ENCODE measurements at places on chromosomes 11 and 22.

DNA sequence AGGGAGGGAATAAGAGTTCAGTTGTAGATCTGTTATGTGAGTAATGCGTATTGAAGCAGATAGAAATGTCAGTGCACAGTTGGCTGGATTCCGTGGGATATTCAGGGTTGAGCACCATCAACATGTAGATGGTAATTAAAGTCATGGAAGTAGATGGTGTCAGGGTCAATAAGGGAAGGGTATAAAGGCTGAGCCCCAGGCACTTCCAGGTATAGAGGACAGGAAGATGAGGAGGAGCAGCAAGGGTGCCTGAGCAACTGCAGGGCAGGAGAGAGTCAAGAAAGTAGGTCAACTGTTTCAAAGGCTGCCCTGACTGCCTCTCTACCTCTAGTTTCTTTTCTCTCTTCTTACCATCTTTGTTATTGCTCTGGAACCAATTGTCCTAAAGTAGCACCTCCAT lies 85.9 kb downstream of the MICAL2 start:
- no peak for DNase-seq

DNA sequence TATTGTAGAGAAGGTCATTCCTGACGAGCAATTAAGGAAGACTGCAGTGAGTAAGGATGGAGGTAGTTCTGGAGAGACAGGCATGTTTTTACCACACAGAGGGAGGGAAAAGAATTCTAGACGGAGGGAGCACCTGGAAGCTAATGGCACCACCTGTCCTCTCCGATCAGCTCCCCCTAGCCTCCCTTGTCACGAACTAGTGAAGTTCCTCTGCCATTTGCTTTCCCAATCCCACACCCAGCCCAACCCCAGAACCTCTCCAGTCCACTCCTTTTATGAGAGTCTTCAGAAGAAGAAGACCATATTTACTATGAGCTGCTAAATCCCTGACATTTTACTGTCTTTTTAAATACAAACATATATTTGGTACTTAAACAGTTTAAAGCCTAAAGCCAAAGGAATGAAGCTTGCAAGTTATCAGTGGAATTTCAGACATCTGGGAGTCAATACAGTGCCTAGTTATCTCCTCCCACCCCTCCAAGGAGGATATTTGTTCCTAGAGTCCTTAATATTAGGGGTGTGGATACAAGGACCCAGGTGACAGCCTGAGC lies 46.1 kb upstream of the HSPA8 start:
- DNase-seq = no peak

- DNase-seq = no peak
Observed at GRCh38 chr22:47299863-47300697, 537.6 kb downstream of the TBC1D22A start.

- DNase-seq = peak; percentile 94
Observed at GRCh38 chr22:25747245-25747944, 5.4 kb downstream of the MYO18B start.

DNA sequence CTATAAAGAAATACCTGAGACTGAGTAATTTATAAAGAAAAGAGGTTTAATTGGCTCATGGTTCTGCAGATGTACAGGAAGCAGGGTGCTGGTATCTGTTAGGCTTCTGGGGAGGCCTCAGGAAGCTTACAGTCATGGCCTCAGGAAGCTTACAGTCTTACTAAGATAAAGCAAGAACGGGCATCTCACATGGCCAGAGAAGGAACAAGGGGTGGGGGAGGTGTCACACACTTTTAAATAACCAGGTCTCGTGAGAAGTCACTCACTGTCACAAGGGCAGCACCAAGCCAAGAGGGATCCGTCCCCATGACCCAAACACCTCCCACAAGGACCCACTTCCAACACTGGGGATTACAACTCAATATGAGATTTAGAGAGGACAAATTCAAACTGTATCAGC lies 192.8 kb upstream of the B3GAT1 start:
- DNase-seq = no peak

GRCh38 chr11:129192150-129192549 lies at the start of gene ARHGAP32:
Gene ARHGAP32, minus strand, starts transcription at chr11:129192325. Its CDS starts 127 bp downstream, at chr11:129192198.
- DNase-seq = no peak

DNA sequence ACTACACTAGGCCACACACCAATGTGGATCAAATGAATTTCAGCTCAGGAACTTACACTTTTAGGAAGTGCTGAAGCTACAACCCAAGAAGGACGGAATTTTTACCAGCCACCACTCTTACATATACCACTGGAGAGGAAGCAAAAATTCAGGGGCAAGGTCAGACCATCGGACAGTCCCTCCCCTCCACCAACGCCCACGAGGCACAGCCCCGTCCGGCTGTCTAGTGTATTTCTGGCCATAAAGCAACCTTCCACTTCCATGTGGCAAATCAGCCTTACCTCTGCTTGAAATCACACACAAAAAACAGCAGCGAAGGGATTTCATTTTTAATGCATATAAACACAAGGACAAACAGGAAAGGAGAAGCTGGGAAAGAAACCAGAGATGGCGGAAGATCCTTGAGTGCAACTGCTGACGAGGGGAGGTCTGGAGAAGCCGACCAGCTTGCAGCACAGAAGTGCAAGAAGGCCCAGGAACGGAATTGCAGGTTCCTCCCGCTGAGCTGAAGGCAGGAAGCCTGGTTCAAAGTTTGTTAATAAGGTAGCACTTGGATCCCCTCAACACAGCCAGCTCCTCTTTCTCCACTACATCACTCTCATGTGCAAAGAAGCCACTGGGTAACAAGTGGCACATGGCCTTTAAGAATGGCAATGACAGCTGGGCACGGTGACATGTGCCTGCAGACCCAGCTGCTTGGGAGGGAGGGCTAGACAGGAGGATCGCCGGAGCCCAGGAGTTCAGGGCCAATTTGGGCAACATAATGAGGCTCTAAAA lies 71.5 kb downstream of the SHANK2 start:
- DNase-seq = no peak

GRCh38 chr22:29726106-29726505 lies 6.3 kb downstream of the CABP7 start:
- DNase-seq = no peak

DNA sequence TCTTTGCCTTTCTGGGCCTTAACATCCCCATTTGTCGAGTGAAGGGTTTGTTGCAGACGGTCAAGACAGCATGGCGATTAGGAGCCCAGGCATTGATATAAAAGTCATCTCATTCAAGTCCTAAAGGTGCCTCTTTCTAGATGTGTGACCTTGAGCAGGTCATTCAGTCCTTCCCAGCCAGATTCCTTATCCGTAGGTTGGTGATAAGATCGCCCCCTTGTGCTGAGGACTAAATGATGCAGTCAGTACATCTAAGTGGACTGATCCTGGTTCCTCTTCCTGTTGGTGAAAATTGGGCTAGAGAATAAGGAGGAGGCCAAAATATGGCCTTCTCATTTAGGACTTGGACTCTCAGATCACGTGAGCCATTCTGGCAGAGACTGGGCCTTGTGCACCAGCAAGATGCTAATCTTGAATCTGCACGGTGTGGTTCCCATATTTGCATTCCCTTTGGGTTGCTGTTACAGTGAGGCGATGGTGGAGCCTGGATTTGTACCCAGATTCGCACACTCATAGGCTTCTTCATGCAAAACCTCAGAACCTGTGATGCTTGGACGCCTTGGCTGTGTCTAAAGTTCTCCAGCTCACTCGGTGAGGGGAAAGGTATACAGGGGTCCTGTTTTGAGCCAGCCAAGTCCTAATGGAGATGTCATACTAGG lies 156.8 kb downstream of the MYO18B start:
- no peak for DNase-seq

DNA sequence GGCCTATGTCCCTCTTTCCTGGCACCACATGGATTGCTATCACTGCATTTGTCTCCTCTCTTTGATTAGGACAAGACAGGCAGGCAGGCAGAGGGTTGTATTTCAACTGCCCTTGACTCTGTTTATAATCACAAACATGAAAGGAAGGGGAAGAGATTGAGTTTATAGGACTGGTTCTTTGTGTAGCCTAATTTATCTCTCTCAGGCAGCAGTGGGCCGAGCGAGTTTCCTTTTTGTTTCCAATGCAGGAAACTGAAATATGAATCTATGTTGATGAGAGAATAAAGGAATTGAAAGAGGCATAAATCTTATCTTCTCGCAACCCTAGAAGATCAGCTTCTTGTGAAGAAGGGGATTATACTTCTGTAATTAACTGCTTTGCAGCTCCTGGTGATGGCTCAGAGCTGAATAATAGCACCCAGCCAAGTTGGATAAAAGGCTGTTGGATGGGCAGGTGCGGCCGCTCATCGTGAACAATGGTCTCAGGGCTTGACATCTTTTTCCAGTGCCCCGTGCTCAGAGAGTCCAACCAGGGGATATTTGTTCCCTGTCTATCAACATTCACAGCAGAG lies 80.6 kb upstream of the SYT13 start:
- no peak for DNase-seq

DNA sequence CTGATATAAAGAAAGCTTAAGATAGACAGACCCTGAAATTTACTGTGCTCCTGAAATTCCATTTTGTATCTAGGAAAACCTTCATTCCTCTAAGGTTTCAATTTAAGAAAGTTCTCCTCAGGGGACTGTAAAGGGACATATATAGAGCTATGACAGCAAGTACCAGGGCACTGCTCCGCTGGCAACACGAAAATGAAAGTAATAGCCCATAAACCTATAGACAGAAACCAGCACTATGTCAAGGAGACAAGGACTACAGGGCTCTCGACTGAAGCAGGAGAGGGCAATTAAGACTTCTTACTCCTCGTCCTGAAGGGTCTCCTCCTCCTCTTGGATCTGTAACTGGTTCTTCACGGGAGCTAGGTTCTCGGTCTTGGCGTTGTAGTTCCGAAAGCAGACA lies 6.9 kb downstream of the FEZ1 start:
- no peak for DNase-seq

- DNase-seq = peak; percentile 83
Observed at GRCh38 chr11:69298267-69299022, 4.5 kb downstream of the MYEOV start.

DNA sequence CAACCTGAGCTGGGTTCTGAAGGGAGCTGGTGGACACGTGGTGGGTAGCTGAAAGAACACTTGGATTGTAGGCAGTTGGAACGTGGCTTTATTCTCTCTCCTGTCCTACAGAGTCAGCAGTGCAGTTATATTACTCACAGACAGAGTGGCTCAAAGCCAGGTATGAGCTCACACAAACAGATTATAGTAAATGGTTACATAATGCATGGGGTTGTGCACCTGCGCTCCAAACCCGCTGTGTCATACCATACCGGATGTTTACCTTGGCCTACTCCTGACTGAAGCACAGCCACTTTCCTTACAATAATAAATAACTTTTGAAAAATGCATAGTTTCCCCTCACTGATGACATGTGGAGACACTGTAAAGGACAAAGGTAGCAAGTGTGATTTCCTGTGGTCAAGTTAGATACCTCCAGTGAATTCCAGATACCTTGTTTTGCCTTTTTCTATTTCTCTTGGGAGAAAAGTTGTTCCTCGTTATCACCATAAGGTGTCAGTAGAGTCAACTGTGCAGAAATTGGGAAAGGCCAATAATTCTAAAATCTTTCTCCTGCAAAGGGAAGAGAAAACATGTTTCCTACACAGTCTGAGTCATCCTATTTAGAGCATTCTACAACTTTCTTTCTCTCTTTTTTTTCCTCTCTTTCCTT lies 13.5 kb downstream of the MS4A6A start:
- no peak for DNase-seq

DNA sequence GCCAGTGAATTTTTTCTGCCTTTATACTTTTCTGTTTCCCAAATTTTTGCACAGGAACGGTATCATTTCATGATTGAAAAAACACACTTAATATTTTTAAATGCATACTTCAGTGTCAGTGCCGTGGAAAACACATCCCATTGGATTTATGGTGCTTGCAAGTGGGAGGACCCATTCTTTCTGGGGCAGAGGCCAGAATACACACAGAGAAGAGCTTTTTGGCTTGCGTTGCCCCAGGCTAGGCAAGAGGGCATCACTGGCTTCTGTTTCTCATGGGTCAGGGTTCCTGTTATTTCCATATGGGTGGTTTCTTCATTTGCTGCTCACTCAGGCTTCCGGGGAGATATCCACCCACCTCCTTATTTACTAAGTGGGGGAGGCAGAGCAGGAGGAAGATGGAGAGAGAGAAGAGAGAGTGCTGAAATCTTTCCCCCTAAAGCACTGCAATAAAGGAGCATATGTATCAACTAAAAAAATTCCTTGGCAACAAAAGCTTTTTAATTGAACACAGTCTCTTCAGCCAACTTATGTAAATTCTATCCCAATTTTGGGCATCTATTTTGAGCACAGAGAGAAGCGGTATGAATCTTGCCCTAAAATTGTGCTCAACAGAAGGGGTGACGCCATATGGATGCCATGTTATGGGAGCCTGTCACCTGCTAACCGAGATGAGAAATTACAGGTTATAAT lies 66.0 kb upstream of the KIRREL3 start:
- DNase-seq = peak; percentile 76

DNA sequence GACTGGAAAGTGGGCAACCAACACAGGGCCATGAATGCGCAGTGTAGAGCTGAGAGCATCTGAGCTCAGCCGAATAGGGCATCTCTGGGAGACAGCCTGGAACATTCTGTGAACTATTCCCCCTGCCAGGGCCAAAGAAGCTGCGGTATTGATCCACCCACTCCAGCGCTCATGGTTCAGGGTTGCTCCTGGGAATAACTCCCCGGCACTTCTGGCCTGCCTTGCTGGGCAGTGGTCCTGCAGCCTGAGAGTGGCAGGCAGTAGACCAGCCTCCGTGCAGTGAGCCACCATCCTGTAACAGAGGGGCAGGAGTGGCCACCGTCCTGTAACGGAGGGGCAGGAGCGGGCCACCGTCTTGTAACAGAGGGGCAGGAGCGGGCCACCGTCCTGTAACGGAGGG lies 12.2 kb downstream of the TMPRSS6 start:
- DNase-seq = no peak

Measured in AG10803 (cell line).